A549 (cell line): ENCODE measurements at places on chromosomes 1 and 21. TPM values are rescaled to one million over a fixed set of nuclear protein-coding genes. Genes with fewer than 3 reads are reported as not detected.

GRCh38 chr1:77506771-77507170 lies 175.7 kb downstream of the ZZZ3 start:
- no peak for DNase-seq

DNA sequence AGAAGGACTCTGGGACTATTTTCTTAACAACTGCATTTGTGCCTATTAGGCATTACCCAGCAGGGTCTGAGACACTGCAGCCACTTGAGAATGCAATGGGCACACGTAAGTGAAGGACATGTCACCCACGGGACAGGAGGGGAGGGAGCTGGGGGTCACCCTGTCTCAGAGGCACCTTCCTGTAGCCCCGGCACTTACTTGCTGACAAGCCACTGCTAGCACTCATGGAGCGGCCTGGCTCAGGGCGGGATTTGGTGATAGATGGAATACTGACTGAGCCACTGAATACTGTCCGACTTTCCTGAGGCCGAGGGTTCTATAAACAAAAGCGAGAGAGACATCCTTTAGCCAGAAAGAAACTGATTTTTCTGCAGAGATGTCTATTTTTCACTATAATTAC lies 64.7 kb downstream of the COQ8A start:
- DNase-seq, result no peak

DNA sequence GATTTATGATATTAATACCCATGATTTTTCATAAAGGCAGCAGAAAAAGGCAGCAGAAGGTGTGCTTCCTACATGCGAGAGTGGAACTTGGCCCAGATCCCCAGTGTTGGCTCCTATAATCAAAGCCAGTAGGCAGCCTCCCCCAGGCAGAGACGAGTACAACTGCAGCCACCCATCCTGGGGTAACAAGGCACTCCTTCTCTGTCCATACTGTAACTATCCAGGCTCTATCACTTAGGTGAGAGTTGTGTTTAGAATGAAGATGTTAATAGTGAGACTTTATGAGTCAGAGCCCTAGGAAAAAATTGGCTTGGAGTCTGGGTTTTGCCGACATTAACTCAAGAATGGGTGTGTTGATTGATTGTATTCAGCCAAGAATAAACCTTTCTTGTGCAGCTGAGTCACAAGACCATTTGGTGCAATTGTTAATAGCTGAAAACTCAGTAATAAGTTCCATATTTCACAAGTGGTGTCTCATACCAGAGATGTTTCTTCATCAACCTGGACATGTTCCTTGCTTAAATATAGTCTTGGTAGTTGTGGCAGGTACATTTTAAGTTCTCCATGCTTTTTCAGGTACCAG lies 322.3 kb downstream of the DUSP10 start:
- DNase-seq, result no peak

SHISA4 gene
- polyA plus RNA-seq, result 10.6 to 15.0 TPM (median 14.4 TPM) in 3 replicates

LENEP gene
- polyA plus RNA-seq, result not detected in 3 replicates
